ENCODE measurements at places on chromosomes 7 and 10. TPM values are rescaled to one million over a fixed set of nuclear protein-coding genes. Genes with fewer than 3 reads are reported as not detected.

The GRB10 gene
- total RNA-seq = 48.8 TPM

The FKBP6 gene
- total RNA-seq = not detected

The SPACDR gene
- total RNA-seq = not detected

The EGR2 gene
- total RNA-seq = 0.40 TPM

The MTPN gene
- 127 TPM for total RNA-seq

The NAMPT gene
- 209 TPM for total RNA-seq

The FHIP2A gene
- total RNA-seq = 14.6 TPM

The CHN2 gene
- 3.5 TPM for total RNA-seq

The UBTD1 gene
- total RNA-seq = 27.9 TPM

The C10orf67 gene
- 0.35 TPM for total RNA-seq

The SORCS1 gene
- total RNA-seq = under 0.01 TPM

The GIMAP2 gene
- 0.85 TPM for total RNA-seq

The GPR26 gene
- total RNA-seq = not detected

The PIP gene
- total RNA-seq = not detected

The ANKRD30A gene
- not detected for total RNA-seq

All from renal cortical epithelial cell (primary cell).